ENCODE measurements at places on chromosomes 6 and 20.

DNA sequence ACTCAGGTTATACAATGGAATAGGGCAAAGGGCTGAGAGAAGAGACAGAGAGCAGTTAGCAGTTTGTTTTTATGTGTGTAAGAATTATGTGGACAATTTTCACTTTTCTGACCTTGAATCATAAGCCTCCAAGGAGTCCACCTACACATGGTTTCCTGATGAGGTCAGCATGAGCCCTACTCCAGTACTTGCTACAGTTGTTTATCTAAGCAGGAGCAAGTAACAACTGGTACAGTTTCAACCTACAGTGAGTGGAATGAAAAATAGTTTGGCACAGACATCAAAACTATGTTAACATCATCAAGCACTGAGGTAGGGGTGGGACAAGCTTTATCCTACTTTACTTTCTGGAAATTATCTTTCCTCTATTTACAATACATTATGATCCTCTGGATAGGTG is 426.7 kb upstream of the ID4 start:
- no peak for DNase-seq

DNA sequence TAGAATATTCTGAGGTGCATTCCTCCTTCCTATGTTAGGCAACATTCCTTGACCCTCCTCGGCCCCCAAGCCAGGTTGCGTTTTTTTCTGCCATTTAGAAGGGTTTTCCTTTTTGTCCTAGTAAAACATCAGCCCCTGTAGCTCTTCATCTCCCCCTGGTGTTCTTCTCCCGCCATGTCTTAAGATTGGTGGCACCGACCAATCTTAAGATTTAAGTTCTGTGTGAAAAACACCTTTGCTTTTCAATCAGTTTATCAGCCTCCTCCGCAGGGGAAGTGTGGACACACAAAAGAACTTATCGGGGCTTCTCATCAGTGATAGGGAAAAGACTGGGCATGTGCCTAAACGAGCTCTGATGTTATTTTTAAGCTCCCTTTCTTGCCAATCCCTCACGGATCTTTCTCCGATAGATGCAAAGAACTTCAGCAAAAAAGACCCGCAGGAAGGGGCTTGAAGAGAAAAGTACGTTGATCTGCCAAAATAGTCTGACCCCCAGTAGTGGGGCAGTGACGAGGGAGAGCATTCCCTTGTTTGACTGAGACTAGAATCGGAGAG is 719 bp upstream of the EDN1 start:
- no peak for DNase-seq

DNA sequence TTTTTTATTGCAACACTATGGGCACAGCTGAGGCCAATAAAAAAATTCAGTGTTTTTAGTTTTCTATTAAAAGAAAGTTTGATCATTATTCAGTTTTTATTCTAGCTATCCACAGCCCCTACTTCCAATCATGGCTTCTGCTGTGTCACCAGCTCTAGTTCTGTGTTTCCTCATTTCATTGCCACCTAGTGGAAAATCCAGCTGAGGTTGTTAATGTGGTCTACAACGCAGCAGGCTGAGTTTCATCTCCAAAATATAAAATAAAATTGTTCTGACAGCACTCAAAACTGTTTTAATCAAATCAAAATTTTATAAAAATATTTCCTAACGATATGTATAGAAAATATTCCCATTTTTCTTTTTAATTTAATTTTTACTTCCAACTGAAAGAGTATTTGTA is 13.6 kb downstream of the COL9A1 start:
- DNase-seq, result no peak

- DNase-seq, result no peak
Observed at GRCh38 chr6:116369964-116370759, 585 bp upstream of the DSE start.

DNA sequence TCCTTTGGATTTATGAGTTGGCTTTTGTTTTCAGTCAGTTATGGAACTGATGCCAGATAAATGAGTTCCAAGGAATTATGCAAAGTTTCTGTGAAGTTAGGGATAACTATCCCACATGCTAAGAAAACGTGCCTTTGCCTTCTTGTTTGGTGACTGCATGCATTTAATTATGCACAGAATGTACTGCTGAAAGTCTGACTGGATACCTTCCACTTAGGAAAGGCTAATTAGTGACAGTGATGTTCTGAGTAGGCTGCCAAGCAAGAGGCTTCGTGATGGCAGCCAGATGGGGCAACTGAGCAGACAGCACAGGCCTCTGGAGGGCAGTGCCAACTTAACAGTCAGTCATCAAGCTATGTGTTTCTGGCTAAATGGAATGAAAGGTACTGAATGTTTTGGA is 289.9 kb downstream of the CD109 start:
- no peak for DNase-seq

DNA sequence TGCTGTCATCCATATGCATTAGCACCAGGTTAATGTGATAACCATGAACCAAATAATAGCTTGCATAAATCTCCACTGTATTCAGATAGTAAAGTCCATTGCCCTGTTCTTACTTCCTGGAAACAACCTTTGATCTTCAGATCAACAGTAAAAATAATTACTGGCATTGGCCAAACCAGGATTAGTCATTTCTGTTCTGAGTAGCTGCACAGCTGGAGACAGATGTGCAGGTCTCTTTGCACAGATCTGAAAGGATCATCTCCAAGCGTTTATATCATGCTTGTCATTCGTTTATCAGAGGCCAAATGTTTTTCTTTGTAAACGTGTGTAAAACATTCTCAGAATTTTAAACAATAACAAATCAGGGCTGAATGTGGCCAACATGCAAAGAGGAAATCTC is 134.4 kb upstream of the HMGCLL1 start:
- DNase-seq, result no peak

DNA sequence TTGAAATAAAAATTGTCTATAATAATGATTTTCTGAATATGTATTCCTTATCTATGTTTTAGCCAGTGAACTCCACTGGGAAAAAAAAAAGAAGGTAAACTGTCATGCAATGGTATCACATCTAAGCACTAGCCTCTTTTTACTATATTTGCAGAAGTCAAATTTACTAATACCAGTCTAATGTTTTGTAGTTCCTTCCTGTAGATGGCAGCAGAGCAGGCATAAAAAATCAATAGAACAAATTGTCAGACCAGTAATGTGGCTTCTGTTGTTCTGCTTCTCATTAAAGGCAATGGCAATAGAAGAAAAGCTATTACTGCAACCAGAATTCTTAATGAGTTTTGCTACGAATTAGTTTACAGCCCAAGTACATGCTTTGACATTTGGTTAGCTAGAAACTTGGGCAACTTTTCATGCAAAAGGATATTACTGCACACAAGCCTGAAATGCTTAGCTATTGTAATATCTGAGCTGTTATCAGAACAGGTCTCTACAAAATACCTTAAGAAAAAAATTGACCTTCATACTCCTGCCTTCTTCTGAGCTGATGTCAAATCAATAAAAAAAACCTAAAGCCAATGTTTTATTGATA is 476.9 kb downstream of the KHDRBS2 start:
- DNase-seq, result no peak

- DNase-seq, result no peak
Observed at GRCh38 chr20:2761885-2762284, 38.5 kb downstream of the CPXM1 start.
